Right cardiac atrium (tissue), 5 donors: ENCODE measurements at places on chromosomes 2 and 18. TPM values are rescaled to one million over a fixed set of nuclear protein-coding genes. Genes with fewer than 3 reads are reported as not detected.

- no peak for DNase-seq
Measured at GRCh38 chr2:17517481-17518211, 594 bp downstream of the RAD51AP2 start.

DNA sequence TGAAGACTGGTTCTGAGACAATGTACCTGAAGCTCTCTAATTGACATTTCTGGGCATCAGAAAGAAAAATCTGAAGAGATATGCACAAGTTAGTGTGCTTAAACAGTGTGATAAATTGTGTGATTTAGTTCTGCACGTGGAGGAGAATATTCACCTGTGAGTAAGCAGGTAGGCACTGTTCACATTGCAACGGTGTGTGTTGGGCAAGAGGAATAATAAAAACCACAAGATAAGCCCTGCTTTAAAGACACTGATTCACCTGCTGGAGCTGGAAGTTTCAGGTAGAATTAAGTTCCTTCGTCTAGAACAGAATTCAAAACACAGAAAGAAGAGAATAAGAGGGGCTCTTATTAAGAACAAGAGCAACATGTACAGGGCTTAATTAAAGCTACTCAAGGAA is 864.3 kb upstream of the SOX11 start:
- DNase-seq = no peak

DNA sequence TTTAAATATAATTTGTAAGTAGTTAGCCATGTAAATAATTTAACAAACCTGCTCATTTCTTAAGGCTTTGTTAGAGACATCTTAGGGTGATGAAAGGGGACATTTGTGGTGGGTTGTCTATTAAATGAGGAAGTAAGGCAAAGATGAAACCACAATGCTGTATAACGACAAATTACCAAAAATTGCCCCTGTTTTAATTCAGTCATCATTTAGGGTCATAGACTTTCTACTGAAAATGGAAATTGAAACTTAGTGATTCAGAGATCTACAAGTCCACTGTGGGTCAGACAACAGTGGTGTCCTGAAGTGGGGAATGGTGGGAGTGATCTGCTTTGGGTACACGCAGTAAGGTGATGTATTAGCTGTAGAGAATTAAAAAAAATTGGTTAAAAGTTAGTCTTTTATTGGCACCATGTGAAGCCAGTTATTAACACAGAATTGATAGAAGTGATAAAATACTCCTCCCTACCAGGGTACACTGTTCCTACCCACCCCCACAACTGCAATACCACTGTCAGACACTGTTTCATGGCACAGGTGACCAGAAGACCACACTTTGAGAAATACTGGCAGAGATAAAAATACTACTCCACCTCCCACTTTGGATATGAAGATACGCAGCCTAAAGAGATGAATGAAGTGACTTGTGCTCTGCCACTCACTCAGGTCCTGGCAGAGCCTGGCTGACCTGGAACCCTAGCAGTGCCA is 13.4 kb downstream of the CERS6 start:
- no peak for DNase-seq

GRCh38 chr18:22409445-22409844 is 8.3 kb downstream of the CTAGE1 start:
- DNase-seq = no peak

DNA sequence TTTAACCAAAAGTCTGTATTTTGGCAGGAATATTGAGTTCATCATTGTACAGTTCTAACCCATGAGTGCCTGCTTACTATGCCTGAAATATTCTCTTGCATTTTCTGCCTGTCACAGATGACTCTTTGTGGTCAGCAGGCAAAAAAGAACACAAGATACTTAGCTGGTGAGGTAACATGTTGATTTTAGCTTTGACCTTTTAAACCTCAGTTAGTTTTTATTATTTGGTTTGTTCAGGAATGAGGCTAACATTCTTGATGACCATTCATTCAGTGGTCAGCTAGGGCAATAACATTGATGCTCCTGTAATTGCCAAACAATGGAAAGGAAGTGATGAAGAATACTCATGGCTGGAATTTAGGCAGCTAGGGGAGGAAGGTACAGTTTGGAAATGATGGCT is 491.2 kb downstream of the PIK3C3 start:
- DNase-seq = no peak

- DNase-seq = no peak
Measured at GRCh38 chr2:23412556-23413155, 27.7 kb downstream of the KLHL29 start.

GRCh38 chr18:70709144-70709543 is 420.3 kb downstream of the SOCS6 start:
- no peak for DNase-seq

- no peak for DNase-seq
Measured at GRCh38 chr18:43175257-43175656, 59.8 kb upstream of the RIT2 start.

GRCh38 chr18:376311-376710 is 108.5 kb upstream of the THOC1 start:
- DNase-seq = no peak

Gene TMEM185B
- total RNA-seq = 23.5 TPM

Gene EPHA4
- total RNA-seq = 110 TPM

GRCh38 chr2:11634584-11634983 is 35.4 kb downstream of the NTSR2 start:
- DNase-seq = no peak

DNA sequence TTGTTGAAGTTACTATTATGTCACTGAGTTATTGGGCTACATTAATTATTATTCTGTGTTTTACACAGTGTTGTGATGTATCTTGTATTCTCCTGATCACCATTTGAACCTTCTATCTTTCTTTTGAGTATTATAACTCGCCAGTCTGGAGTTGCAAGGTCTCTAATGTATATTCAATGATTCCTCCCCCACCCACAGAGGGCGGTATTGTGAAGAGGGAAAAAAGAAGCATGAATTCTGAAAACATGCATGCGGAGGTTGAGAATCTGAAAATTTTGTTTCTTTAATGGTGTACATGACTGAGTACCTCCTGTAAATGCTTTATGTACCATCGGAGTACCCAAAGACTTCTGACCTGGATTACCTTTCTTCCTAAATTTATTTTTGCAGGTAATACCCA is 266.6 kb downstream of the NR4A2 start:
- no peak for DNase-seq

GRCh38 chr2:113203217-113203530 is 29.4 kb downstream of the PSD4 start:
- no peak for DNase-seq

Gene HMSD
- total RNA-seq = not detected

DNA sequence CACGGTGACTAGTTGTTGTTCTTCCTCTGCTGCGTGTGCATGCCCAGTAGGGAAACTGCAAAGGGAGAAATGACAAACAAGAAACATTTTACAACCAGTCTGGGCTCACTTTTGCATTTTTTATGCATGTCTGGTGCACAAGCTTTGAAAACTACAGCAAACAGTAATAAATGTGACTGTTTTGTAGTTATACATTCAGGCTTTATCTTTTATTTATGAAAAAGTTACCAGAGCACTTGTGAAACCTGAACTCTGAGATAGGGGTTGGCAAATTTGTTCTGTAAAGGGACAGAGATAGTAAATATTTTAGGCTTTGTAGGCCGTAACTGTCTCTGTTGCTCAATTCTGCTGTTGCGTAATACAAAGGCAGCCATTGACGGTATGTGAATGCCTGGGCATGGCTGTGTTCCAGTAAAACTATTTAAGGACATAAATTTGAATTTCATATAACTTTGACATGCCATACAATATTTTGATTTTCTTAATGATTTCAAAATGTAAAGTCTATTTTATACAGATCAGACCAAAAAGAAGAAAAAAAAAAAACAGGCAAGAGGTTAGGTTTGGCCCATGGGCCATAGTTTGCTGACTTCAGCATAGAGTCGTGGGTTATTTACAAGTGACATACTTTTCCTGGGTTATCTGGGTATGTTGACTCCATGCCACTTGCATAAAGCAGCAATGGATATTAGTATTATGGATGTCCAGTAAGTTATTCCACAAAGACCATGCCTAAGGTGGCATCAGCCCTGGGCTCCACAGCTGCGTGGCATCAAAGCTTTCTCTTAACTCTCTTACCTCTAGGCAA is 53.6 kb upstream of the EML6 start:
- DNase-seq = no peak

Gene SATB2
- 2.2 TPM for total RNA-seq

DNA sequence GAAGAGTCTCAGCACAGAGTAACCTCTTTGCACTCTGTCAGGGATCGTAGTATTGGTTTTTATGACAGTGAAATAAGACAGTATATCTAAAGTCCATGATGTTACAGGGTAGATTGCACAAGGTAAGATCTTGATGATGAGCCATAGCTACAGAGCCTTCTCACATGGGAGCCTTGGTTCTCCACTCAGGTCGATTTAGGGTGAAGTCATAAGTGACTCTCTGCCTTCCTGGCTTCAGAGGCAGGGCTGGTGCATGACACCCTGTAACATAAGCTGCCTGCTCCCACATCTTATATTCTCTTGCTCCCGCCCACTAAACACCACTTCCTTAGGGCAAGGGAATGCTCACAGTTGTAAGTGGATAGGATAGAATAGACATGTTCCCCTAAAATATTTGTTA is 13.3 kb downstream of the DAPL1 start:
- no peak for DNase-seq

DNA sequence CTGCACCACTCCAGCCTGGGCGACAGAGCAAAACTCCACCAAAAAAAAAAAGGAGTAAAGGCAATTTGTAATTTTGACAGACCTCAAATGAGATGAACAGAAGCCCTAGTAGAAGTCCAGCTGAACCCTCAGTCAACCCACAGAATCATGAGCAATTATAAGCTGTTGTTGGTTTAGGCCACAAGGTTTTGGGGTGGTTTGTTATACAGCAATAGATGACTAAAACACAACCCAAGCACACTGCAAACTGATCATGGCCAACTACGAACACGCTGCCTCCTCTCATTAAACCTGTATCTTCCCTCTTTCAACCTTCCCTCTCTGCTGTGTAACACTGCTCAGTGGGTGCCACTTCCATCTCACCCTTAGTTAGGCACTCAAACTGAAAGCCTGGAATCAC is 22.1 kb downstream of the AAK1 start:
- no peak for DNase-seq

Gene GPR39
- not detected for total RNA-seq

GRCh38 chr2:40741532-40741931 is 289.6 kb upstream of the SLC8A1 start:
- DNase-seq = no peak

Gene CTAGE1
- not detected for total RNA-seq

GRCh38 chr2:222753251-222753824 is 81.9 kb downstream of the MOGAT1 start:
- DNase-seq = peak; percentile 64

Gene MATN3
- 0.25 TPM for total RNA-seq

Gene CCDC121
- total RNA-seq = 5.4 TPM

Gene CDH2
- total RNA-seq = 233 TPM

- no peak for DNase-seq
Measured at GRCh38 chr2:60549928-60550177, 3.6 kb downstream of the BCL11A start.

- DNase-seq = no peak
Measured at GRCh38 chr2:233356546-233357308, 2.4 kb downstream of the DGKD start.

GRCh38 chr2:153417077-153417476 is 61.5 kb downstream of the RPRM start:
- no peak for DNase-seq

DNA sequence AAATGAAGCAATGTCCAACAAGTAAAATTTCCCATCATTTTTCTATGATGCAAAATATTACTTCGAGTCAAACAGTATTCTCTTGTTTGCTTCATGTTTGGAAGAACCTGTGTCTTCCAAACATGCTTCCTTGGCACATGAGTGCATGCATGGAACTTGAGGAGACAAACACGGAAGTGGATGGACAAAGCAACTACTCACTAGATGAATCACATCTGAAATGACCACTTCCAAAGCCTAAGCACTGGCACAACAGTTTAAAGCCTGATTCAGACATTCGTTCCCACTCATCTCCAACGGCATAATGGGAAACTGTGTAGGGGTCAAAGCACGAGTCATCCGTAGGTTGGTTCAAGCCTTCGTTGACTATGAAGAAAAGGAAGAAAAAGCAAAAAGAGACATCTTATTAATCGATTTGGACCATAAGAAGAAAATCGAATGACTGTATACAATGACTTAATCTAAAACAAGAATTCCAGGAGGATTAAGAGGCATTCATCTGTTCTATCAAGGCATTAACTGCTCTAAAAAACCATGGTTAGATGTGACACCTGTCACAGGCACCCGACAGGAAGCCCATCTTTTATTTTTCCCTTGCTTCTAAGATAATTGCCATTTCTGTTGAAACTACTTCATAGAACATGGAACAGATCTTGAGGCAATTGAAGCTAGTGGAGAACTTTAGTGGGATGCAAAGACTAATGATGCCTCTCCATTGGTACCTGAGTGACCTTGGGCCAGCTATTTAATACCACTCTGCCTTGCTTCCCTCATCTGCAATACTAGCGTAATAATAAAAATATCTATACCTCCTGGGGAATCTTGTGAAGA is 56.0 kb downstream of the ATIC start:
- no peak for DNase-seq

Gene EFHD1
- total RNA-seq = 8.4 TPM

Gene UNC50
- total RNA-seq = 29.4 TPM

- no peak for DNase-seq
Measured at GRCh38 chr2:191748528-191749180, 70.7 kb downstream of the NABP1 start.

Gene PTCD3
- total RNA-seq = 104 TPM

- no peak for DNase-seq
Measured at GRCh38 chr2:231513746-231514224, 16.5 kb downstream of the NMUR1 start.

DNA sequence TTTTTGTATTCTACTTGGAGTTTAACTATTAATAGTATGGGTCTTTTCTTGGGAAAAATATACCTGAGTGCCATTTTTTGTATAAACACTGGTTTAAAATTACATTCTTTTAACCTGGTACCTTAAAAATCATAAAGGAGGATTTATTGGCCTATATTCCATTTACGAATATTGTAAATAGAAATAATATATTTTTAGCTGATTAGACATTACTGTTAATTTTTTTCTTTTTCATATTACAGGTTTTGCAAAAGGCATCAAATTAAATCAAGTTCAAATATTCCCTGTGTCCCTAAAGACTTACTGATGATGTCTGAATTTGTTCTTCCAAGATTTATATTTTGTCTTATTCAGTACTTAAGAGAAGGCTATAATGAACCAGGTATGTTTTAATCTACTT is 44.7 kb downstream of the UBR3 start:
- DNase-seq = no peak

GRCh38 chr2:168935810-168936581 is 34.9 kb downstream of the G6PC2 start:
- DNase-seq = no peak

Gene TBR1
- not detected for total RNA-seq

- no peak for DNase-seq
Measured at GRCh38 chr18:13191779-13192178, 26.8 kb upstream of the LDLRAD4 start.

- DNase-seq = no peak
Measured at GRCh38 chr18:814300-815084, 2.5 kb upstream of the YES1 start.
